ENCODE measurements at places on chromosomes 7 and 10.

DNA sequence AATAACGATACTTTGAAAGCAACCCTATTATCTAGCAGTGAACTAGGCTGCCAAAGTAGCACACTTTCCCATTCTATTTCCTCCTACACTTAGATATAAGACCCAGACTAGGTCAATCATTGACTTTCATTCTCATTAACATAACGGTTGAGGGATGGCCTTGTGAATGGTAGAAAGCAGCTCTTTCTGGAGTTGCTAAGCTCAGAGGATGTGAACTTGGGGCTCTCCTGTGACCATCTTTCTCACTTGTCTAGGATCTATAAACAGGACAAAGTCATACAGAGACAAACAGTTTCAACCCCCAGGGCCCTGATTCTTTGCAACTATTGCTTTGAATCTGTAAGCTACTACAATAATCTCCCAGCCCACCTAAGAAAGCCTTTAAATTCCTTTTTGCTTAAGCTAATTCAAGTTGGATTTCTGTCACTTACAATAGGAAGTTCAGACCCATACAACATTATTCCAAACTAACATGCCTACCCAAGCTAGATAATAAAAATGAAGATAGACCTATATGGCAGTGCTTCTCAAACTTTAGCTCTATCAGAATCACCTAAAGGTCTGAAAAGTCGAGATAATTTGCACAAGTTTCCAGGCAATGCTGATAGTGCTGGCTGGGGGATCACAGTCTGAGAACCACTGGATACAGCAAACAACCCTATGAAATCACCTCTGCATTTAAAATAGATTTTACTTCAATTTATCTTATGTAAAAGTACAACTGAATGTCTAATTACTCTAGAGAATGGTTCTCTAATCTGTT, 16.7 kb downstream of the P4HA1 start:
- no peak for DNase-seq

DNA sequence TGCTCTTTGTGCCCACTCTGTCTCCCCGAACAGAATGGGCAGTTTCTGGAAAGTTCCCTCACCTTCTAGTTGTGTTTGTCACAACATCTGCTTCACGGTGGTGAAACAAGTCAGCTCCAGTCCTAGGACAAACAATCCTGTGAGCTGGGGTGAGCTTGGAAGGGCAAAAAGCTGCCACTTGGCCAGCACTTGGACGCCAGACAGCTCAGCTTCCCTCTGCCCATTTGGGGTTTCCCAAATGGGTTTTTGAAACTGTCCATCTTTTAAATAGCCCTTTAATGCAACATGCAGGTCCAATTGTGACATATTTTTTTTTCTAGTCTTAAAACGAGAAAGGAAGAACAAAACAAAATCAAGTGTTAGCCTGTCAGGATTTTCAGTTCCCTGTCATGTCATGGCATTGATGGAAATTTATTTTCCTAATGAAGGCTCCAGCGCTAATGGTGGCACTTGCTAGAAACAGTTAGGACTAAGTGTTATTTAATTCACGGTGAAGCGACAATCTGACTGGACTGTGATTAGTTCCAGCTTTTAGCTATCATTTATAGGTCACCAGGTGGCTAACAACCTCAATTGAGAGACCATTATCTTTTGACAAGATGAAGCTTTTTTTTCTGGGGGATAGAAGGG, 181.7 kb downstream of the MYOF start:
- no peak for DNase-seq

- no peak for DNase-seq
Measured at GRCh38 chr10:91088300-91089140, 131.9 kb upstream of the PCGF5 start.

DNA sequence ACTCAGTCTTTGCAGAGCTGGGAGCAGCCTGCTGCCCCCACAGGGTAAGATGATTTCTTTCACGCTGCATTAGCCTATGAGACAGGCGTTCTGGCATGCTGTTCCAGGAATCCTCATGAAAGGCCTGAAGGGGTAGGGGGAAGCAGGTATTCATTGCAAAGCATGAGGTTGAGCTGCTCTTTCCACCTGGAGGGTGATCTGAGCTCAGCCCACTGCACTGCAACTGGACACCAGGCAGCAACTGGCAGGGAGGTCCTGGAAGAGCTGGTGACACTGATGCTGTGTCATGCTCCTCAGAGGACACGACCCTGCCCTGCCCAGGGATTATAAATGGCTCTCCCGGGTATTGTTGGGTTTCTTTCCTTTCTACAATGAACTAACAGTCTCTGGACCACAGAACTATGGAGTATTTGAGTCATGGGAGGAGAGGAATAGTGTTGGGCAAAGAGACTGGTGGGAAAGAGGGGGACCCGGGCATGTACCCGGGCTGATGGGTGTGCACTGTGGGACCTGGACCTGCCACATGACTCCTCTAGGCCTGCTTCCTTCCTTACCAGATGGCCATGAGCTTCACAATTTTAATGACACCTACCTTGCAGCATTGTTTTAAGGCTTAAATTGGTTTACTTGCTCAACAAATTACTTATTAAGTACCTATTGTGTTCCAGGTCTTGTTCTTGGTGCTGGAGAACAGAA, 24.3 kb downstream of the SLC25A28 start:
- DNase-seq: no peak

- no peak for DNase-seq
Measured at GRCh38 chr7:140039896-140040295, 22.9 kb downstream of the PARP12 start.

GRCh38 chr7:94276795-94277194, 117.9 kb upstream of the COL1A2 start:
- no peak for DNase-seq

GRCh38 chr7:54864663-54865062, 105.7 kb upstream of the SEC61G start:
- DNase-seq: no peak

DNA sequence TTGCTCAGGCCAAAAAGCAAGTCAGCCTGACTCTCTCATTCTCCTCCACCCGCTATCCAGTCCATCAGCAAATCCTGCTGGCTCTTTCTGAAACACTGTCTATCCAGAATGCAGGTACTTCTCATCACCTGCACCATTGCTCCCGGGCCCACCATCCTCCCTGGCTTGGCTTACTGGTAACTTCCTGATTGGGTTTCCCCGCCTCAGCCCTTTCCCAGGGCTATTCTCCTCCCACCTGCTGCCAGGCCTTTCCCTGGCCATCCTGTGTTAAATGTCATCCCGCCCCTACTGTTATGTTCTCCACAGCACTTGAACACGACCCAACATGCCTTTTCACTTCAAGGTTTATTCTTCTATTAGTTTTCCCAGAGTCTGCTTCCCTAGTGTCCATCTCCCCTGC, 124.0 kb downstream of the CNNM2 start:
- DNase-seq: no peak

Measured in posterior cingulate gyrus (tissue), 11 donors.